Gastrocnemius medialis (tissue), 4 donors: ENCODE measurements at places on chromosomes 13 and 19. TPM values are rescaled to one million over a fixed set of nuclear protein-coding genes. Genes with fewer than 3 reads are reported as not detected.

DNA sequence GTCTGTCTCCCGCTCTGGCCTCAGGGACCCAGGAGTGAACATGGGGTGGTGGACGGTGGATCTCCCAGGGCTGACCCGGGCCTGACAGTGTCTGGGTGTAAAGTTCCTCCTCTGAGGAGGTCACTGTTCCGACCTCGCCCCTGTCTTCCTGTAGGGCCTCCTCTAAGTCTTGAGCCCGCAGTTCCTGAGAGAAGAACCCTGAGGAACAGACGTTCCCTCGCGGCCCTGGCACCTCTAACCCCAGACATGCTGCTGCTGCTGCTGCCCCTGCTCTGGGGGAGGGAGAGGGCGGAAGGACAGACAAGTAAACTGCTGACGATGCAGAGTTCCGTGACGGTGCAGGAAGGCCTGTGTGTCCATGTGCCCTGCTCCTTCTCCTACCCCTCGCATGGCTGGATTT, at the start of gene SIGLEC9:
Gene SIGLEC9, plus strand, starts transcription at position 178 of the 400 bp plus-strand sequence. Its CDS starts 69 bp downstream, at position 247.
- H3K36me3 ChIP-seq: no peaks in the 10 kb centered on the region
- peak within 1 kb of the TSS; percentile 18 for H3K27ac ChIP-seq
- H3K4me1 ChIP-seq: no peaks in the 10 kb centered on the region
- no peaks in the 10 kb centered on the region for H3K27me3 ChIP-seq

The KIR3DL1 gene
- 0.36 TPM for total RNA-seq

The PALM gene
- total RNA-seq: 7.8 TPM

The C13orf42 gene
- total RNA-seq: not detected

- no peak overlapping the region for H3K27ac ChIP-seq
- DNase-seq: no peak
- no peaks in the 10 kb centered on the region for H3K36me3 ChIP-seq
- H3K27me3 ChIP-seq: no peaks in the 10 kb centered on the region
Measured at GRCh38 chr13:23715092-23715761, 145.0 kb downstream of the TNFRSF19 start.

DNA sequence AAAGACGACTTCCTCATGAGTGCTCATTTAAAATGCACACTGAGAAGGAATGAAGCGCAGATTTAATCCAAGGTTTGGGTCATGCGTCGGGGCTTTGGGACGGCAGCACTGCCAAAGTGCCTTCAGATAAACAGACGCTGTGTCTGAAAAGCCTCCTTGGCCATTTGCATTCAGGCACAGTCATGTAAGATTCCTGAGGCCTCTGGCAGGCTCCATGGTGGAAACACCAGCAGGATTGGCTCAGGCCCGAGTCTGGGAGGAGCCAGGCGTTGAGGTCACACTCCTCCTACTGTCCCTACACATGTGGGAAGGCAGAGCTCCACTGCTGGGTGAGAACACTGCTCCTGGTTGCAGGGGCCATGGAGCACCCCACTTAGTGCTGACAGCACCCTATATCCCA, 113.3 kb upstream of the KL start:
- H3K27me3 ChIP-seq: no peaks in the 10 kb centered on the region
- H3K4me3 ChIP-seq: no peak overlapping the region
- H3K36me3 ChIP-seq: no peaks in the 10 kb centered on the region
- H3K27ac ChIP-seq: peak overlapping the region; percentile 55

DNA sequence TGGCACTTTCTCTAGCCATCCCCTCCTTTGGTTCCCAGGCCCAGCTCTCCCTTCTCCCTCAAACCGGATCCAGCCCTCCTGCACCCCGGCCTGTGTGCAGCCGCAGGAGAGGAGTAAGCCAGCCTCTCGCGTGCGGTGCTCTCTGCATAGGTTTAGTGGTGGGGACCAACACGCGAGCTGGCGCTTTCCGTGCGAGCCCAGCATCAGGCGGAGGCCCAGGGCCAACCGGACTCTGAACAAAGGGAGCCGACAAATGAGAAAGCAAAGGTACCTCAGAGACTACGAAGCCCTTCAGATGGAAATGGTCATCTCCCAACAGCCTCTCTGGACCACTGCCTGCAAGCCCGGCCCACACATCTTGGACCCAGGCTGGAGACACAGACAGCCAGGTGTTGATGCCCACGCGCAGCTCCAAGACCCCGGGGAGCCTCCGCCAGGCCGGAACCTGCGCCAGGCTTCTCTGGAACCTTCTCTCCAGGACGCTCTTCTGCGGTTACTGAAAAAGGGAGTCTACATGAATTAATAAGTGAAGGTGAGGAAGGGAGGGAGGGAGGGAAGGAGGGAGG, 16.5 kb upstream of the LATS2 start:
- H3K27me3 ChIP-seq: no peaks in the 10 kb centered on the region
- H3K27ac ChIP-seq: no peak overlapping the region
- H3K4me3 ChIP-seq: no peak overlapping the region
- no peak for DNase-seq
- peaks cover 11% of the 10 kb centered on the region for H3K4me1 ChIP-seq

The FUT1 gene
- 0.61 TPM for total RNA-seq

DNA sequence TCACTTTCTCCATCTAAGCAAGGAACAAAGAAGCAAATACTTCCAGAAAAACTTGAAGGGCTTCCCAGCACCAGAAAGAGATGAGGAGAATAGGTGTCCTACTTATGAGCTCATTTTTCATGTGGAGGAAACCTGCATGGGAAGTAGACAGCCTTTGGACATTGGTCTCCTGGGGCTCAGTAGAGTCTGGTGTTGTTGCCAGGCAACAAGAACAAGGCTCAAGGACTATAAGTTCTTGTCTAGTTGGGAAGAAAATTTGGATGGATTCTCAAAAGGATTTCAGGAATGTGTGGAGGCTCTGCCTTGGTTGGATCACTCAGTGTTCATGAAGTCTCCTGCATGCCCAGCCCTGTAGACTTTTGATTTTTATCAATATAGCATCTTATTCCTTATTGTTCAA, 84.5 kb downstream of the MBNL2 start:
- H3K4me3 ChIP-seq: no peak overlapping the region
- H3K27ac ChIP-seq: no peak overlapping the region
- no peaks in the 10 kb centered on the region for H3K36me3 ChIP-seq
- H3K27me3 ChIP-seq: no peaks in the 10 kb centered on the region
- DNase-seq: no peak

The LIM2 gene
- total RNA-seq: not detected

- peaks cover 22% of the 10 kb centered on the region for H3K4me1 ChIP-seq
- peak overlapping the region; percentile 89 for H3K27ac ChIP-seq
- no peaks in the 10 kb centered on the region for H3K27me3 ChIP-seq
- H3K4me3 ChIP-seq: peak overlapping the region; percentile 62
- DNase-seq: peak; percentile 41
- H3K36me3 ChIP-seq: no peaks in the 10 kb centered on the region
Measured at GRCh38 chr19:47601180-47601904, 7.6 kb upstream of the BICRA start.

- no peaks in the 10 kb centered on the region for H3K4me1 ChIP-seq
- no peak overlapping the region for H3K4me3 ChIP-seq
- H3K36me3 ChIP-seq: no peaks in the 10 kb centered on the region
- DNase-seq: no peak
- no peak overlapping the region for H3K27ac ChIP-seq
- H3K27me3 ChIP-seq: no peaks in the 10 kb centered on the region
Measured at GRCh38 chr13:24982333-24982999, 113.5 kb upstream of the PABPC3 start.

- peak overlapping the region; percentile 95 for H3K27ac ChIP-seq
- H3K4me1 ChIP-seq: peaks cover 23% of the 10 kb centered on the region
- peak; percentile 81 for DNase-seq
- peak overlapping the region; percentile 72 for H3K4me3 ChIP-seq
- peaks cover 16% of the 10 kb centered on the region for H3K36me3 ChIP-seq
Measured at GRCh38 chr19:35755550-35756376, 1.1 kb downstream of the HSPB6 start.

The FGF21 gene
- not detected for total RNA-seq

The SPACA4 gene
- total RNA-seq: not detected

- no peaks in the 10 kb centered on the region for H3K4me1 ChIP-seq
- no peak for DNase-seq
- H3K36me3 ChIP-seq: no peaks in the 10 kb centered on the region
- no peak overlapping the region for H3K27ac ChIP-seq
- no peaks in the 10 kb centered on the region for H3K27me3 ChIP-seq
Measured at GRCh38 chr19:39053276-39054090, 21.1 kb upstream of the FBXO27 start.

GRCh38 chr13:102774591-102775520, 1.3 kb upstream of the TEX30 start:
- peaks cover 9% of the 10 kb centered on the region for H3K4me1 ChIP-seq
- H3K36me3 ChIP-seq: no peaks in the 10 kb centered on the region
- H3K27ac ChIP-seq: no peak overlapping the region
- H3K4me3 ChIP-seq: no peak overlapping the region

DNA sequence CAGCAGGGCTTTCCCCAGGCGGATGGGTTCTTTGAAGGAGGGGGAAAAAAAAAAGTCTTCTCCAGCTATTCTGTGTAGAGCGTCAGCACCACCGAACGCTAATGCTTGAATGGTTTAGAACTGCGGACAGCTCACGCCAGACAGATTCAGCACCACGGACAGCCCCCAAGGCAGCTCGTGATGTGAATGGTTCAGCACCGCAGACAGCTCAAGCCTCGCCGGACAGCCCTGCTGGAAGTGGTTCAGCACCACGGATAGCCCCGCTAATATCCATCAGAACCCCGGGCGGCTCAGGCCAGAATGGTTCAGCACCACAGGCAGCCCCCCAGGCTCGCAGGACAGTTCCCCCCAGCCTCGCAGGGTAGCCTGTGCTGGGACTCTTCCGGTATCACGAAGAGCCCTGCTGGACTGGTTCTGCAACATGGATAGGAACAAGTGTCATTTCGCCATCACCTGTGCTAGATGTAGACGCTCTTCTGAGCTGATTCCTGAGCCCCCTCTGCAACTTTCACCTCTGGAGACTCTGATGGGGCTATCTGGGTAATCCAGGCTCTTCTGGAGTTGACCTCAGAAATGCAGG, 4.9 kb upstream of the SMIM17 start:
- H3K4me1 ChIP-seq: no peaks in the 10 kb centered on the region
- peaks cover 6% of the 10 kb centered on the region for H3K27me3 ChIP-seq
- no peak for DNase-seq

- peaks cover 8% of the 10 kb centered on the region for H3K27me3 ChIP-seq
- DNase-seq: peak; percentile 27
- no peaks in the 10 kb centered on the region for H3K36me3 ChIP-seq
- no peaks in the 10 kb centered on the region for H3K4me1 ChIP-seq
- H3K4me3 ChIP-seq: peak within 1 kb of the TSS; percentile 13
- H3K27ac ChIP-seq: no peak within 1 kb of the TSS
Measured at GRCh38 chr19:46428239-46429135, at the start of gene PNMA8C. TSS of gene PNMA8C (minus strand) at chr19:46428936. CDS start at chr19:46428359, 577 bp downstream.

- no peak overlapping the region for H3K27ac ChIP-seq
- DNase-seq: no peak
- no peaks in the 10 kb centered on the region for H3K36me3 ChIP-seq
- no peak overlapping the region for H3K4me3 ChIP-seq
- H3K4me1 ChIP-seq: peaks cover 12% of the 10 kb centered on the region
Measured at GRCh38 chr13:45316338-45316737, 24.6 kb downstream of the TPT1 start.

DNA sequence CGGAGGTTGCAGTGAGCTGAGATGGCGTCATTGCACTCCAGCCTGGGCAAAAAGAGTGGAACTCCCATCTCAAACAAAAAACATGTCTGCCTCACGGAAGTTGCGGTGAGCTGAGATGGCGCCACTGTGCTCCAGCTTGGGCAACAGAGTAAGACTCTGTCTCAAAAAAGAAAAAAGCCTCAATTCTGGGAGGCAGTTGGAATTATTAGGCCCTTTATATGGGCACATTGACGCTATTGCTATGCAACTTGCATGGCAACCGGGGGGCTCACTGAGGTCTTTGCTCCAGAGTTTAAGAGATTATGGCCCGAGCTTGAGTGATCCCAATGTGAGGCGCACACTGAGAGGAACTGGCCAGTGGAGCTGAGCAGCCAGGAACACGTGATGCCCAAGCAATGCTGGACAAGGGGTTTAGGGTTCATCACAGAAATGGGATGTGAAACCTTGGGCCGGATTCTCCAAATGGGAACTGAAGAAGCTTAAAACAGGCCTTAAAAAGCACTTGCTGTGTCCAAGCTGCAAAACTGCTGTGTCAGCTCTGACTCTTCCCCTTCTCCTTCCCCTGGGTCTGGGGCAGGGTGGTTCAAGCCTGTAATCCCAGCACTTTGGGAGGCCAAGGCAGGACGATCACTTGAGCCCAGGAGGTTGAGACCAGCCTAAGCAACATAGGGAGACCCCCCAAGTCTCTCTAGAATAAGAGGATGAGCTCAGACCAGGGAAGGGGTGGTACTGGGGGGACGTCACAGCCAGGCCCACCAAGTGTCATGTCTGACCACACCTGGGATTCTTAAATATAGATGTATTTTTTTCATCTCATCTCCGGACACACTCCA, 2.5 kb downstream of the FTL start:
- H3K36me3 ChIP-seq: no peaks in the 10 kb centered on the region
- H3K27me3 ChIP-seq: no peaks in the 10 kb centered on the region
- peaks cover 48% of the 10 kb centered on the region for H3K4me1 ChIP-seq
- H3K4me3 ChIP-seq: peak overlapping the region; percentile 95
